ENCODE measurements at places on chromosomes 7 and 10.

DNA sequence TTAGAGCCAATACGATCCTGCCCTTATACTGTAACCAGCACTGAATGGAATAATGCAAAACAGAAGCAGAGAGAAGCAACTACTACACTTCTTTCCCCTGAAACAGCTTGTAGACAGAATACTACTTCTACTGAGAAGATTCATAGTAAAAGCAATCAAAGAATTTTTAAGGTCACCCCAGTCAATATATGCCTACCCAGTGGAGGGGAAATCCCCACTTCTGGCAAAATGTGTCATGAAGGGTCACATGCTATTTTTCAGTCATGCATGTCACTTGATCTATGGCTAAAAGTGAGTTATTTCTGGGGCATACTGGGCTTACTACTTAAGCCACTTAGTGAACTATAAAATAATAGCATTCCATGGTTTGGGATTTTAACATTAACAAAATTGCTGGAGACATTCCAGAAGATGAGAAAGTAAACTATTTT, 25.6 kb downstream of the IRF5 start:
- no peak for DNase-seq

DNA sequence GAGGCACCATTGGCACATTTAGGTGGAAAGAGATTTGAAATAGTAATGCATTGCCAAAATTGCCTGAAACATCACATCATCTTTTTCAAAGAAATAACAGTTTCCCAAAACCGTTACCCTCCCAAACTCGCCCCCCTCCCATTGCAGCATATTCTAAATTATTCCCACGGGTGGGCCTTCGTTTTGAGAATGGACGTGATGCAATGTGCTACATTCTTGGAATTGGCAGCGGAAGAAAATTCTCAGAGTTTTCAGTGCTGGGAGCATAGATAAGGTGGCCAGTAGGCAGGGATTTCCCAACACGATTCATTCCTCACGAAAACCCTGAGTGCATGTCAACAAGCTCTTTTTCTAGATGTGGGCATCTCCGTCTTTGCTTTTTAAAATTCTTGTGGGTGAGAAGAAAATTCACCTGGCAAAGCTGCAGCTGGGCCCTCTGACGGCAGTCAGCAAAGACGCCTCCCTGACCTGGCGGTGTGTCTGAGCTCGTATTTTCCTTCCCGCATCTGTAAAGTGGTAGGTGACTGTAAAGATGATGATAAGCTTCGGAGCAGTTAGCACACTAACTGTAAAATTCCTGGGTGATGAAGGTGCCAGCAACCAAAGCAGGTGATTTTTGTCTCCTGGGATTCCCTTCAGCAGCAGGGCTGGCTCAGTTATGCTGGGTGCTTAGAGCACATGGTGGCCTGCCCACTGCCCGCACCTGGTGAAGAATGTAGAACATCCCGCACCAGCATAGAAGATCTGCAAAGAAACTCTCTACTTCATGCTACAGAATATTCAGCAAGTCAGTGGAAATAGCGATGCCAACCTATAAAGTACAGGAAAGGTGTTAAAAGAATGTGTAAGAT, 141.9 kb upstream of the KLF6 start:
- DNase-seq: no peak

- no peak for DNase-seq
Measured at GRCh38 chr10:119713744-119714483, 11.9 kb upstream of the INPP5F start.

GRCh38 chr10:50417886-50418830, 166.8 kb upstream of the ASAH2 start:
- DNase-seq: peak; percentile 72

GRCh38 chr7:102973096-102973802, 60.4 kb downstream of the LRRC17 start:
- no peak for DNase-seq

DNA sequence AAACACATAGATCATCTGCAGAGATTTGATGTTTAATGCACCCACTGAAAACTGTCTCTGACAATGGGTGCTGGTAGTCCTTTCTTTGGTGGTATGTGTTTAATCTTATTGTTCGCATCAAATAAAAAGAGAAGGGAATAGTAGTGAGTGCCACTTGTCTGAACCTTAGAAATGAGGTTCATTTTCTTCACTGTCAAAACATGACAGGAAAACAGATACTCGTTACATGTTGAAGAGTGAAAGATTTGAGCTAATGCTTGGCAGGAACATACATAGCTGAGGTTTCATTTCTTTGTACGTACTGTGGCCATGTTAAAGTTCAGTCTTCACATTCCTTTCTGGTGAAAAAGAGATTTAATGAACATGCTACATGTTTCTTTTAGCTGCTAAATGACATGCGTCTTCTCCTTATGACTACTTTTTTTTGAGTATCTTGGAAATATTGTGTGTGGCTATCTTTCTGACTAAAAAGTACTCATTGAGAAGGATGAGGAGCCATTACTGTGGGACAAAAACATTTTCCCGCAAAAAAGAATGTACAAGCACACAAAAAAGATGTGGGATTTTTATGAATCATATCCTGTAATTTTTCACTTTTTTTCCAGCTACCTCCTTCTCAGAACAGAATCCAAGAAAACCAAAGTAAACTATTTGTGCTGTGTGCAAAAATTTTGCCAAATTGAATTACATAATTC, 108.0 kb downstream of the TWIST1 start:
- no peak for DNase-seq

DNA sequence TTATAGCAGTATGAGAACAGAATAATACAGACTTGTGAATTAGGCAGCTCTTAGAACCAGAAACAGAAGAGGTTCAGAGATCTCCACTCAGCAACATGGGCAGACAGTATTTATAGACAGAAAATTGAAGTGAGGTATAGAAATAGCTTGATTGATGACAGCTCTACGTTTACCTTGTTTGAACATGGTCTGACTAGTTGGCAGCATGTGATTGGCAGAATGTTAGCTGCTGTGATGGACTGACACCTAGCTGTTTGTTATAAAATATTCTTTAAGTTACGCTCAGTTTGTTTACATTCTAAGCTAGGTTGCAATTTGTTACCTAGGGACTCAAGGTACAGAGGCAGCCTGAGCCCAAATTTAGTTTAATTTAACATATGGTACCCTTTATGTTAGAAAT, 73.7 kb upstream of the TMEM229A start:
- no peak for DNase-seq

DNA sequence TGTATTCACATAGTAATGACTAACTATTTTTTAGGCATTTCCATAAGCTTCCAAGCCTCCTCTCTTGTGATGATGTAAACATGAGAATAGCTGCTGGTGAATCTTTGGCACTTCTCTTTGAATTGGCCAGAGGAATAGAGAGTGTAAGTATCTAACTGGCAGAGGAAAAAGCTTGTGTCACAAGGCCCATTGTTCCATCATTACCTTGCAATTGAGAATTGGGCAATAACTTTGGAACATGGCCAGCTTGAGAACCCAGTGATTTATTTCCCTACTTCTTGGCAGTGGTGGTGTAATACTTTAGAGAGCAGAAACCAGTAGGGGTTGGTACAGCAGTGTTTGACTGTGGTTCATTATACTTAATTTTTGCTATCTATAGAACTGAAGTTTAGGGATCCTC, 12.0 kb downstream of the IFRD1 start:
- peak; percentile 50 for DNase-seq

DNA sequence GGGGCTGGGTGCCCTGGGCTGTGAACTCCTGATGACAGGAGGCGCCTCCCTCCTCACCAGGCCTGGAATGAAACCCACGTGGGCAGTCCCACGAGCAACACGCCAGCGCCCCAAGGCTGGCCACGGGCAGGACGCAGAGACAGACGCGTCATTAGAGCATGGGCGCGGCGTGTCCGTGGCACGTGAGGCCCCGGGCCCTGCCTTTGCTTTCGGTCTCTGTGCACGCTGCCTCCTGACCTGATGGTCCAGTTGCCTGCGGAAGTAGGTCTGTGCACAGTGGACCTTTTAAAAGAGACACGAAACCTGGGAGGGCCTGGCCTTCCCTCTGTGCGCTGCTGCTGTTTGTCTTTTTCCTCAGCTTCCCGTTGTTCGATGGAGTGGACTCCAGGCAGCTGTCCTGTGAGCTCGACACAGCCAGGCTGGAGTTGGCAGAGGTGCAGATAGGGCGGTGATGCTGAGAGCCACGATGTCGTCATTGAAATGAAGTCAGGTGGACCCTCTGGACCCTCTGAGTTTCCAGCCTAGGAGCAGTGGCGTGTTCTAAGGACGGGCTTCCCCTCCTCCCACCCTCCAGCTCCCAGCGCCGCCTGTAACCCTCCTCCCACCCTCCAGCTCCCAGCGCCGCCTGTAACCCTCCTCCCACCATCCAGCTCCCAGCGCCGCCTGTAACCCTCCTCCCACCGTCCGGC, 40.1 kb upstream of the CFAP46 start:
- no peak for DNase-seq

DNA sequence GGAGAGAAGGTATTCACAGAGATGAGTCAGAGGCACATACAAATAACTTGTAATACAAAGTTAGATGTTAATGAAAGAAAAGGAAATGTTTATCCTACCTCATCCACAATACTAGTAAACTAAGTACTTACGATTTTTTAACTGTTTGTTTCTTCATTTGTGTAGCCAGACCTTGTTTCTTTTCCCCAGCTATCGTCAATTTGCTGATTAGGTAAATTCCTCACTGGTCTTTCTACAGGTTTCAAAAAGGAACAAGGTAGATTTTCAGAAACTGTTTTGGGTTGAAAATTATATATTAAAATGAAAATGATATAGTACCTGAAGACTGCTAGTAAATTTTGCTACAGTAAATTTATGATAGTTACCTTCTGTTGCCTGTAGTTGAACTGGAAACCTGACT, 56.6 kb downstream of the PON1 start:
- no peak for DNase-seq

DNA sequence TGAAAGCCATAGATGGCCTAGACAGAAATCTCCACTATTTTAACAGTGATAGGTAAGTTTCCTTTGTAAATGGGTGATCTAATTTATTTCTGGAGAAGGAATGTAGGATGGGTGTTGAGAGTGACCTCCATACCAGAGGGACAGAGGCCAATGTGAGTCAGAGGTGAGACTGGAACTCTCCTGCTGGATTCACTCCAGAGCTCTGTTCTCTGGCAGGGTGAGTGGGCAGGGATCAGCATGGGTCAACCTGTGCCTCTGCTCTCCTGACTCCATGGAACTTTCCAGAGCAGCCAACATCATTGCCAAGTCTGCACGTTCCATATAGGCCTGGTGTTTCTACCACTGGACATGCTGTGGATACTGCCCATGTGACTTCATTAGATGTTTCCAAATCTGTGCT, 11.4 kb downstream of the AKR1C3 start:
- DNase-seq: no peak

GRCh38 chr7:19944363-19945120, 171.1 kb upstream of the TMEM196 start:
- DNase-seq: no peak

GRCh38 chr10:6995831-6996230, 415.0 kb downstream of the SFMBT2 start:
- no peak for DNase-seq

- DNase-seq: peak; percentile 46
Measured at GRCh38 chr10:61024856-61025201, 80.8 kb upstream of the RHOBTB1 start.

DNA sequence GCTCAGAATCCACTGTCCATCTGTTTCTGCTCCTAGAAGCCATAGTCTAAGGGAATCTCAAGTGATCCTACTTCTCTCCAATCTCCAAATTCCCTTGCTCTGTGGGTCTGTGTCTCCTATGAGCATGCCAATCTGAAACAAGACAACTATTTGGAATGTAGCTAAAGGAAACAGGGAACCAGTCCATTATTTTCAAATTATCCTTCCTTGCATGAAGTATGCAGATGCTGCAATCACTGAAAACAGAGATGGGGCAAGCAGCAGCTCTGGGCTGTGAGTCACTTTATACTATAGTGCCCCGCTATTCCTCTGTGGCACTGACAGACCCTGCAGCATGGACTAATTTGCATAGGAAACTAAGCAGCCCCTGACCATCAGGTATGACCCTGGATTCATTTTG, 76.9 kb upstream of the PRSS58 start:
- no peak for DNase-seq

- peak; percentile 52 for DNase-seq
Measured at GRCh38 chr10:29517352-29517923, 117.3 kb downstream of the SVIL start.
